ENCODE measurements at places on chromosomes 6 and 20. TPM values are rescaled to one million over a fixed set of nuclear protein-coding genes. Genes with fewer than 3 reads are reported as not detected.

GRCh38 chr6:166330612-166331011, 11.7 kb downstream of the SFT2D1 start:
- DNase-seq = peak; percentile 10

GRCh38 chr20:50887576-50887975, 43.7 kb downstream of the ADNP start:
- DNase-seq = no peak

DNA sequence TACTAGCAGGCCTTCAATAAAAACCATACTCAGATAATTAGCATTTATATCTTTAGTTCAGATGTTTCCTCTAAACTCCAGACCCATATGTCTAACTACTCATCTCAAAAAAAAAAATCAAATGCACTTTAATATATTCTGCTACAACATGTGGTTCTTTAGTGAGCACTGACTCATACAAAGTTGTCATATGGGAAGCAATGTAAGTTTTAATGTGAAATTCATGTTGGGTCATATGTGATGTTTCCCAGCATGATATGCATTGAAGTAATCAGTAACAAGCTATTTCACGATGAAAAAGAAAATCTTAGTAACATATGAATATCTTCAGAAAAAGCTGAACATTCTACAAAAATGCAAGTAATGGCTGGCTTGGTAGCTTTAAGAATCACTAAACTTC, 859.7 kb upstream of the ADGRB3 start:
- peak; percentile 36 for DNase-seq

GRCh38 chr6:137767911-137768690, 99.0 kb upstream of the TNFAIP3 start:
- peak; percentile 81 for DNase-seq

GRCh38 chr6:151350442-151351145, 40.8 kb downstream of the ZBTB2 start:
- DNase-seq = no peak

- DNase-seq = no peak
Measured at GRCh38 chr6:69980624-69981023, 114.3 kb downstream of the COL19A1 start.

- no peak for DNase-seq
Measured at GRCh38 chr6:155881826-155882526, 426.3 kb upstream of the NOX3 start.

DNA sequence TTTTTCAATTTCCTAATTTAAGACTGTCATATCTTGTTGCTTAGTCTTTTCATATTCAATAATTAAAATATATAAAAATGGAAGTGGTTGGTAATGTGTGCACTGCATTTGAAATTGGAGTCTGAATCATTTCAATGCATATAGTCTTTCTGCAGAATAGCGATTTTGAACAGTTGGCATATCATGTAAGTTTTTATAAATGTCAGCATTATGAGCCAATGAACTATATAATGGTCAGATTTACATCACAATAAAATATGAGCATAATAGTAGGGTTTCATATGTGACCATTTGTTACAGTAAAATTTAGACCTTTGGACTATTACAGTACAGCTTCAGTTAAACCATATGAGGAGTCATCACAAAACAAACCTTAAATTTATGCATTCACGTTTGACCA, 4.3 kb downstream of the RAB32 start:
- DNase-seq = no peak

GRCh38 chr20:63547725-63548480, at the start of gene SRMS:
Gene SRMS (minus strand): TSS chr20:63547749. CDS start chr20:63547463, 286 bp downstream.
- no peak for DNase-seq

DNA sequence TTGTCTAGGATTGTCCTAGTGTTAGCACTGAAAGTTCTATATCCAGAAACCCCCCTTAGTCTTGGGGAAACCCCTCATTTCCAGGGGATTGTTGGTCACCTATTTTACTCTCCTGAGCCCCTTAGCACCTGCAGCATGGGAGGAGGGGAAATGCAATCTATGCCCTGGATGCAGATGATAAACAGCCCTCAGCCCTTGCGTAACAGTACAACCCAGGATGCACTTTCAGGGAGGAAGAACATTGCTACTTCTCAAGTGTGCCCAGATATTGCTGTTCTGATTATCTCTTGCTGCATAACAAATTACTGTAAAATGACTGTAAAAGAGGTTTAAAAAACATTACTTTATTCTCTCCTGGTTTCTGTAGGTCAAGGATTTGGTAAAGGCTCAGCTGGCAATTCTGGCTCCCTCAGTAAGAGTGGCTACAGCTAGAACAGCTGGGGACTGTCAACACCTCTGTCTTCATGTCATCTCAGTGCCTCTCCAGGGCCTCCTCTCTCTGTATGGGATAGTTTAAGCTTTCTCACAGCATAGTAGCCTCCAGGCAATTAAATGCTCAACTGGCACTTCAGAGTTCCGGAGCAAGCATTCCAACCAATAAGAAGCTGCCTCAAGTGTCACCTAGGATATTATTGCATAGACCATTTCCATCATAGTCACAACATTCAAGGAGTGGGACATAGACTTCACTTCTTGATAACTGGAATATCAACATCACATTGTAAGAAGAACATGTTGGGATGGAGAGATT, 117.8 kb upstream of the FOXO3 start:
- no peak for DNase-seq

DNA sequence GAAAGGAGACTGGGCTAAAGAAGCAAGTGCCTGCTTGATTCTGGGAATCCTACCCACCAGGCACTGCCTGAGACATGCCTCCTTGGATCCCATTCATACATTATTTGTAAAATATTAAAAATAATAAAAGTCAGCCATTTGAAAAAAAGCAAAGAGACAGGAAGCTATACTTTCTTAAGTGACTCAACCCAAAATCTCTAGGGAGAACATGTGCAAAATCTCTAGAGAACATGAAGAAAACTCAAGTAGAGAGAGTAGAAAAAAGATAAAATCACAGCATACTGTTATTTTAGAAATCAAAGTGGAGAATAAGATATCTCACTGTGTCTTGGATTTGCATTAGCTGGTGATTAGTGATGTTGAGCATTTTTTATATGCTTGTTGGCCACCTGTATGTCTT, 197.2 kb upstream of the GGTLC1 start:
- DNase-seq = no peak

GRCh38 chr6:6920987-6921313, 186.8 kb upstream of the RREB1 start:
- DNase-seq = no peak

DNA sequence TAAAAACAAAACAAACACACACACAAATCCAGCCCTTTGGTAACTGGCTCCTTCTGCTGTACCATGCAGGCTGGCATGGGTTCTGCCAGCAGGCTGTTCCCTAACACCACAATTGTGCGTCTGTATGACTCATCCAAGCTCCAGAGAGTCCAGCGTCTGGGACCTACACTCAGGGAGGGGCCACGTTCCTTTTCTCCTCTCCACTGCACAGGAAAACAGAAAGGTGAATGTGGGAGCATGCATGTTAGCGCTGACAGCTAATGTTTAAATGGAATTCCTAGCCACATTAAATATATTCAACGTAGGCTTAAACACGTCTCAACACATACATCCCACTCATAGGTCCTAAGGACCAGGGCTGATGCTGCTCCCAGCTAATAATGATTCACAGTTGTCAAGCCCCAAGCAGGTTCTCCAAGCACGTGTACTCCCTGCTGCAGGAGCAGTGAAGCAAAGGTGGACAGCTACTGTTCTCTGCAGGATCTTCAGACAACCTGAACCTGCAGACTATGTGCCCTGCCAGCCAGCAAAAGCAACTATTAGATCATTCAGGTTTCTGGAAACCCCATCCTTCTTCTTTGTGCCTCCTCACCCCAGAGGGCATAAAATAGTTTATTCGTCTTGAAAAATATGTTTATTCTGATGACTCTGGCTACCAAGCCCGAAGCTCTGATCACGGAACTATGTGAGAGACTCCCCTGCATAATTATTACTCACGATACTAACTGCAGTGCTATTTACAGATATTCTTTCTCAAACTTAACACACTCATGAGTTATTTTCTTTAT, 20.9 kb downstream of the MAP1LC3A start:
- DNase-seq = peak; percentile 78

- DNase-seq = no peak
Measured at GRCh38 chr20:16317445-16318362, 255.5 kb downstream of the KIF16B start.

- no peak for DNase-seq
Measured at GRCh38 chr6:5359417-5359816, 98.1 kb downstream of the FARS2 start.

DNA sequence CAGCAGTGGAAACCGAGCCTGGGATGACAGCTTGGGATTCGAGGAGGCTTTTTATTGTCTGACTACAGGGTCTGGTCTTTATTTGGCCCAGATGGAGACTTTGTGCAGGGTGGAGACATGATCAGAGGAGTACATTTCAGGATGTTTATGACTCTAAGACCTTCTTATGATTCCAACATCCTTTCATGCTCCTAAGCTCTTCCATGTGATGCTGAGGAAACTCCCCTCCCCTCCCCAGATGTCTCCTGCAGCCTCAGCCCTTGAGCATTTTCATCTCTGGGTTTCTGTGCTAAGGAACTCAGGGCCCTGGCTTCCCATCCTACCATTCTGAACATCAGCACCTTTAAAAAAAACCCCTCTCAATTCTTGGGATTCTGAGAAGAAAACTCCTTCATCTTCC, 186.6 kb downstream of the SOX4 start:
- peak; percentile 34 for DNase-seq

DNA sequence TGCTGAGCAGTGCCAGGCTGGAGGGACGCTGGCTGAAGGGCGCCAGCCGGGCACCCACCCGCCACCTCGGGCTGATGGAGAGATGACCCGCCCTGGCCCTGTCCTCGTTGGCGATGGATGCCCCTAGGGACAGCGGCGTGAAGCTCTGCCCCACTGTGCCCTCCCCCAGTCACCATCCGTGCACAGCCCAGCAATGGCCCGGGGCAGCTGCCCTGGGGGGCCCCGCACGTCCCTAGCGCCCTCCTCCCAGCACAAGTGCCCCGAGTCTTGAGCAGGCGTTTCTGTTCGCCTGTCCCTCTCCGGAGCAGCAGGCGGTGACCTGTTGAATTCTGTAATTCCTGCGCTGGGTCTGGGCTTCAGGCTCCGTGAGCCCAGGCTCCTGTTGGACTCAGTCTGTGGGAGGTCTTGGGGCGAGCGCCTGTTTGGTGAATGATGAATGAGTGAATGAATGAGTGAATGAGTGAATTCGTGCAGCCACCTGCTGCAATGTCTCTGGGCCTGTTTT, 36.8 kb upstream of the CHRNA4 start:
- no peak for DNase-seq

DNA sequence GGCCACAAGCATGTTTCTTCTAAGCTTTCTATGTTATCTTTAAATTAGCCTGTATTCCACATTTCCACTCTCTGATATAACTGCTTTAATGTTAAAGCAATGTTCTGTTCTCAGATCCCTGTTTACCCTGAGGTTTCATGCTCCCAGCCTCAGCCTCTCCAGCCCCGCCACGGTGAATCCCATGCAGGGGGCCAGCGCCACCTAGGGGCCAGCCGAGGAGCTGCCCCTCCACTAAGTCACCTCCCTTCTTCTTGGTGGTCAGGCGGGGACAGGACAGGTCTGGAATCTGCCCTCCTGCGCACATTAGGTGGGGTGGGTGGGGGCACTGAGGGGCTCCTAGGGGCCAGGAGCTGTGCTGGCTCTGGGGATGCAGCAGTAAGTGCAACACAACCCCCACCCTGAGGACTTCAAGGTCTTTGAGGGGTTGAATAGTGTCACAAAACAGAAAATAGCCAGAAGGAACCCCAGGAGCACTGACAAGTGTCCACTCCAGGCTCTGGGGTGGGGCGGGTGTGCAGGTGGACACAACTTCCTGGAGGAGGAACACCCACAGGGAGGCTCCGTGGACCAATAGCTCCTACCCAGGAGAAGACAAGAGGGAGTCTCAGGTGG, 61.6 kb downstream of the RAB44 start:
- peak; percentile 77 for DNase-seq

- DNase-seq = no peak
Measured at GRCh38 chr6:139944131-139944530, 569.7 kb upstream of the CITED2 start.

GRCh38 chr20:59371431-59371830, 71.0 kb downstream of the EDN3 start:
- DNase-seq = no peak

GRCh38 chr6:13851330-13851729, 37.0 kb upstream of the MCUR1 start:
- no peak for DNase-seq

GRCh38 chr6:26230351-26230750, 134.6 kb upstream of the BTN3A2 start:
- DNase-seq = peak; percentile 53

DNA sequence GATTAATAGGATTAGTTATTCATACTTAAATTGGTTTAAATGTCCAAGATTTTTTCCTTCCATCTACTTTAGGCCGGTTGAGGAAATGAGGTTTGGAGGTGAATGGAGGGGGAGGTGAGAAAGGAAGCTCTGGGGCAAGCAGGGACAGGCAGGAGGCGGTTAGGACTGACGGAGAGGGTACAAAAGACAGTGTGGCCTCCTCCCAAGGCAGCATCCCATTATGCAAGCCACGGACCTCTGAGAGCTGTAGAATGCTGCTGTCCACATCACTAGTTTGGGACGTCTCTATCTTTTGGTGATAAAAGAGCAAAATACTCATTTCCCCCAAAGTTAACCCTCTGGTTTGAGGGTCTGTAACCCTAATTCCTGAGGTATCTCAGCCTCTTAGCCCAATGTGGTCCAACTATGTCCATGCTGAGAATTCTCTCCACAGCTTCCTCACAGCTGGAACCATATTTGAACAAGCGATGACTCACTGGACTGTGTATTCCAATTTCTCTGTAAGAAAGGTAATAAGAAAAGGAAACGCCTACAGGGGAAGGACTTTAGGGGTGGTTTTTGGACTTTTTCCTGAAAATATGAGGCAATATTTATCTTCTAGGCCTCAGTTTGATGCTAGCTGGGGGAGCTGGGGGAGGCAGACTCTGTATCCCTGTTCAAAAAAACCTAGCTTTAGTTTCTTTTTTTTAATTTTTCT, 172.2 kb downstream of the TFAP2B start:
- no peak for DNase-seq

DNA sequence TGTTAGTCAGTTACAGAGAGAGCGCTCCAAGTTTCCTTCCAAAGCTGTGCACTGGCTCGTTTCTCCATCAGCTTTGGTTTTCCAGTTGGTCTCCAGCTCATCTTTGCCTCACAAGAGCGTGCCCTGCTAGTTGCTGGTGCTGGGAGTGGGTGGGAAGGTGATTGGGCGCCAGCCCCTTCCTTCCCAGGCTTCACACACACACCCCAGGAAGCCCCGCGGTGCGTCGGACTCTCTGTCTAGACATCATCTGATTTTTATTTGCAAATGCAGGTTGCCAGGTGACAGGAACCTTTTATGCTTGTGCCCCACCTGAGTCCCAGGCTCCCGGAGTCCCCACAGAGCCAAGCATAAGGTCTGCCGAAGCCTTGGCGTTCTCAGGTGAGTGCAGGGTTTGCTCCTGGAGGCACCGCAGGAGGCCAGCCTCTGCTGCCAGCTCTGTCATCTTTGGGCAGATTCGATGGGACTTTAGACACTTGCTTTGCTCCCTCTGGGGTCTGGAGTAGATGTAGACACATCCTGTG, 7.1 kb downstream of the IRF4 start:
- DNase-seq = no peak

Gene TPBG
- total RNA-seq = 67.0 TPM

Gene HMGCLL1
- 0.43 TPM for total RNA-seq

Gene CTAGE9
- total RNA-seq = not detected

Gene HAO1
- not detected for total RNA-seq

Gene CHD6
- 32.5 TPM for total RNA-seq

Gene PTCRA
- total RNA-seq = not detected

Gene SUMO4
- total RNA-seq = 2.6 TPM

Gene PRSS35
- 5.2 TPM for total RNA-seq

Gene PAK5
- total RNA-seq = not detected

Gene FNDC11
- 0.97 TPM for total RNA-seq

Gene STX11
- total RNA-seq = 0.97 TPM

Gene WFDC5
- not detected for total RNA-seq

Gene KHDRBS2
- total RNA-seq = not detected
